ENCODE measurements at places on chromosomes 16 and 17. TPM values are rescaled to one million over a fixed set of nuclear protein-coding genes. Genes with fewer than 3 reads are reported as not detected.
A peak's percentile ranks its signal among the peaks of the same experiment; 100 is the strongest.

DNA sequence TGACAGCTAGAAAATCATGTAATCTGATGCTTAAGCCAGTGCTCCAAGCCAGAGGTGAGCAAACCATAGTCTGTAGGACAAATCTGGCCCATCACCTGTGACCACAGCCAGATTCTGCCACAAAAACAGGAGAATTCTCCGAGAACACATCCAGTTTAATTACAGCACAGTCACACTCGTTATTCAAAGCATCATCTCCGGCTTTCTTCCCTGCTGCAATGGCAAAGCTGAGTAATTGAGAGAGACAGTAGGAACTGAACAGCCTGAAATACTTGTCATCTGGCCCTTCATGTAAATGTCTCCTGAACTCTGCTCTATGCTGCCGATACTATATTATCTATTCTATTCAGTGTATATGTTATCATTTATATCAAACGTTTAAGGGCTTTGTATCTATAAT is 121.4 kb upstream of the FOXF1 start:
- no peak overlapping the region for H3K4me3 ChIP-seq
- no peak overlapping the region for H3K27ac ChIP-seq
- H3K4me1 ChIP-seq: no peaks in the 10 kb centered on the region
- H3K27me3 ChIP-seq: no peaks in the 10 kb centered on the region
- no peak for DNase-seq

DNA sequence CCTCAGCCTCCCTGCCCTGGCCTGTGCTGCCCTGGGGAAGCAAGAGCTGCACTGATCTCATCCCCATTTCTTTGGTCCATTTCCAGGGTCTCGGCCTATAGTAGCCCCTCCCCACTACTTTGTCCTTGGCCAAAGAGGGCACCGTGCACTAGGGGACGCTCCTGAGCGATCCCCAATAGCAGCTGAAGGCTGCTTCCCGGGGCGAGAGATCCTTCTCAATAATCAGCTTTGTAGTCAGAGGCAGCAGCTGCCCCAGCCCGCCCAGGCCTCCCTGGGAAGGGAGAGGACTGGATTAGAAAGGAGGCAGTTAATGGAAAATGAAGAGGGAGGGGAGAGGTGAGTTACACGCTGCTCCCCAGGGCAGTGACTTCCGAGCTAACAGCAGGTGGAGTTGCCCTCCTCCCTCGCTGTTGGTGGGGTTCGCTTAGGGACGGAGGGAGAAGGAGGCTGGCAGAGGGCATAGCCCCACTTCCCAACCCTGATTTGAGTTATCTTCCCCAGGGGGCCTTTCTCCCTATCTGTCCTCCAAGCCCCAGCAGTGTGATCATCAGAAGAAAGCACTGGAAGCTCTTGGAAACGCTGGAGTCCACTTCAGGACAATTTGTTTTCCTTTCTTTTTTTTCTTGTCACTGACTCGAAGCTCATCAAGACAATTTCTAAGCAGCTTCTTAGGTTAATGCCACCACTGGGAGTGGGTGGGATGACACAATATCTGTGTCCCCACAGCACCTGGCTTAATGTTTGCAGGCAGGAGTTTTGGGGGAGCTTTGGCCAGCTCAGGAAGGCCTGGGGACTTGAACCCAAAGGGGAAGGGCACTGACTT is 2.6 kb downstream of the MXRA7 start:
- peak overlapping the region; percentile 7 for H3K27ac ChIP-seq
- peak; percentile 94 for DNase-seq
- peaks cover 11% of the 10 kb centered on the region for H3K27me3 ChIP-seq
- peak overlapping the region; percentile 8 for H3K4me3 ChIP-seq

GRCh38 chr16:55437625-55438024 is 41.4 kb upstream of the MMP2 start:
- H3K27me3 ChIP-seq: no peaks in the 10 kb centered on the region
- H3K36me3 ChIP-seq: no peaks in the 10 kb centered on the region
- no peak overlapping the region for H3K27ac ChIP-seq
- H3K4me1 ChIP-seq: peaks cover 3% of the 10 kb centered on the region
- no peak overlapping the region for H3K4me3 ChIP-seq
- DNase-seq: no peak

- H3K4me1 ChIP-seq: peaks cover 31% of the 10 kb centered on the region
- no peak overlapping the region for H3K4me3 ChIP-seq
- no peaks in the 10 kb centered on the region for H3K27me3 ChIP-seq
- no peaks in the 10 kb centered on the region for H3K36me3 ChIP-seq
- H3K27ac ChIP-seq: no peak overlapping the region
These were observed 341.5 kb downstream of the SNX29 start for GRCh38 chr16:12317856-12318537.

DNA sequence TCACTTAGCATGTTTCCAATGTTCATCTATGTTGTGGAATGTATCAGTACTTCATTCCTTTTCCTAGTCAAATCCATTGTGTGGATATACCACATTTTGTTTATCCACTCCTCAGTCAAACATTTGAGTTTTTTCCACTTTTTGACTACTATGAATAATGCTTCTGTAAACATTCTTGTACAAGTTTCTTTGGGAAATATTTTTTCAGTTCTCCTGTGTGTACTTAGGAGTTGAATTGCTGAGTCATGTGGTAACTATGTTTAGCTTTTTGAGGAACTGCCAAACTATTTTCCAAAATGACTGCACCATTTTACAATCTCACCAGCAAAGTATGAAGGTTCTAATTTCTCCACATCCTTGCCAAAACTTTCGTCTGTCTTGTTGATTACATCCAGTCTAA is 223.7 kb upstream of the AXIN2 start:
- H3K27ac ChIP-seq: no peak overlapping the region
- no peak overlapping the region for H3K4me3 ChIP-seq
- no peak for DNase-seq

DNA sequence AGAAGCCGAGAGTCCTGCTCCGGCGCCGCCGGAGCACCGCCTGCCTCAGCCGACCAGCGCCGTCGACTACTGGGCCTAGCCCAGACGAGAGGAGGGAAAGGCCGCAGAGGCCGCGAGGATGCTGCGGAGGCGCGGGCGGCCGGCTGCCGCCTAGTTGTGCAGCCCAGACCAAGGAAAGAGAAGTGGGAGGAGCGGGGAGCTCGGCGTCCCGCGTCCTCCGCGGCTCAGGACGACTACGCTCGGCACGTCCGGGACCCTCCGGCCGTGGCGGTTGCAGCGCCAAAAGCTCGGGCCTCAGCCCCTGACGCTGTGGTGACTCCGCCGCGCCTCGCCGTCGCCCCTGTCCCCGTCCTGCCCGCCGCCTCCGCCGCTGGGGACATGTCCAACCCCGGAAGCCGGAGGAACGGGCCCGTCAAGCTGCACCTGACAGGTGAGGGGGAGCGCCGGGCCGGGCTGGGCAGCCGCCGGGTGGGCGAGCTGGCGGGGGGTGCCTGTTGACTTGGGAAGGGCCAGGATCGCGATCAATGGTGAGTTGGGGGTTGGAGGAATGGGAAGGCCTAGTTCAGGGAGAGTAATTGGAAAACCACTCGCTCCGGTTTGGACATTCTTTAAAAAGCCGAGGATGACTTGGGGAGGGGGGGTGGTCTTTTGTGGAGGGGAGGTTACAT is 37.7 kb downstream of the RNF135 start:
- no peaks in the 10 kb centered on the region for H3K4me1 ChIP-seq
- peaks cover 44% of the 10 kb centered on the region for H3K27me3 ChIP-seq
- H3K36me3 ChIP-seq: no peaks in the 10 kb centered on the region
- peak; percentile 85 for DNase-seq
- peak overlapping the region; percentile 59 for H3K4me3 ChIP-seq

- H3K4me1 ChIP-seq: peaks cover 74% of the 10 kb centered on the region
- no peaks in the 10 kb centered on the region for H3K36me3 ChIP-seq
- H3K4me3 ChIP-seq: peak overlapping the region; percentile 36
- DNase-seq: peak; percentile 77
These were observed 14.0 kb downstream of the LASP1 start for GRCh38 chr17:38883592-38884526.

- H3K27me3 ChIP-seq: no peaks in the 10 kb centered on the region
- H3K4me1 ChIP-seq: no peaks in the 10 kb centered on the region
- no peak overlapping the region for H3K4me3 ChIP-seq
These were observed 49.0 kb upstream of the ENPP7 start for GRCh38 chr17:79681628-79682261.

GRCh38 chr17:42817866-42818265 is 6.2 kb downstream of the BECN1 start:
- no peak for DNase-seq
- no peaks in the 10 kb centered on the region for H3K4me1 ChIP-seq
- no peaks in the 10 kb centered on the region for H3K27me3 ChIP-seq
- no peaks in the 10 kb centered on the region for H3K36me3 ChIP-seq
- no peak overlapping the region for H3K27ac ChIP-seq

DNA sequence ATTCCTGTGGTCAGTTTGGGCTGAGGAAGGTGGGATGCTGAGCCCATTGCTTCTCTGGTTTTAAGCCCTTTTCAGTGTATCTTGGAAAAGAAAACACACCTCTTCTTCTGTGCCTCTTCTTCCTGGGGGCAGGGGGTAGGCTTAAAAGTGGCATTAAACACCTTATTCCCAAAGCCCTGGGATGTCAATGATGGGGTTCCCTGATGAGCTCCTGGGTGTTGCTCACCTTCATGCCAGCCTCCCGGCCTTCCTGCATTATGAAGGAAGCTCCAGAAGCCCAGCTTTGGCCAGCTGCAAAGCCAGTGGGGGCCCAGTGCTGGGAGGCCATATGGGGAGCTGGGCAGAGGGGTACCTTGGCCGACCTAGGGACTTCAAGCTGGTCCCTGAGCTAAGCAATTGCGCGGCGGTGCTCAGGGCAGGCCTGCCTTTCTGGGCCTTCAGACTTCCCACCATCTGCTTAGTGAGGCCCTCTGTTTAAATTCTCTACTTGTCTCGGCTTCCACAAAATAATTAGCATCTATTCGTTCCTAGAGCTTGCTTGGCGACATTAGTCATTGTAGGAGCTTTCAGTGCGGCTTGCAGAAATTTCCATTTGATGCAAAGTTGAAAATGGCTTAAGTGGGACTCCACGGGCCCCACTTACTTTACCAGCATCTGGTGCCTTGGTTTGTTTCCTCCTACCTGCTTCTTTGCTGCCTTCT is 121.7 kb upstream of the NLRP1 start:
- no peak overlapping the region for H3K27ac ChIP-seq
- H3K4me1 ChIP-seq: peaks cover 29% of the 10 kb centered on the region
- no peak for DNase-seq
- H3K4me3 ChIP-seq: no peak overlapping the region
- H3K36me3 ChIP-seq: no peaks in the 10 kb centered on the region
- H3K27me3 ChIP-seq: peaks cover 28% of the 10 kb centered on the region

DNA sequence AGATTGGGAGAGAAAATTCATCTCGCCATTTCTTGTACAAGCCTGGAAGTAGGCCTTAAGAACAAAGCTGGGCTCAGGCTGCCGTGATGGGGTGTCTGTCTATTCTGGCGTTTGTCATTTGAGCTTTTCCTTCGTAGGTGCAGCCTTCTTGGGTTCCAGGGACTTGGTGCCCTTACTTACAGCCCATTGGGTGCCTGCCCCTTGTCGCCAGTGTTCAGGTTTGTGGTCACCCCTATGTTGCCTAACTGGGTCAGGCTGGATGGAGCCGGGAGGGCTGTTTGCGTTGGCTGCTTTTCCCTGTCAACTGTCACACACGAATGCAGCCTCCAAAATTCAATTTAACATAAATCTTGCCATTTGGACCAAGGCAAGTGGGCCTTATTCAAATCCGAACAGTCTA is 23.7 kb upstream of the MED9 start:
- no peak overlapping the region for H3K4me3 ChIP-seq
- no peaks in the 10 kb centered on the region for H3K36me3 ChIP-seq
- no peak for DNase-seq
- no peaks in the 10 kb centered on the region for H3K27me3 ChIP-seq

GRCh38 chr17:74790161-74791058 is 14.3 kb upstream of the NAT9 start:
- no peaks in the 10 kb centered on the region for H3K36me3 ChIP-seq
- no peaks in the 10 kb centered on the region for H3K27me3 ChIP-seq
- no peak overlapping the region for H3K4me3 ChIP-seq
- no peaks in the 10 kb centered on the region for H3K4me1 ChIP-seq

- H3K27ac ChIP-seq: no peak overlapping the region
- no peak overlapping the region for H3K4me3 ChIP-seq
- no peak for DNase-seq
- no peaks in the 10 kb centered on the region for H3K27me3 ChIP-seq
These were observed 8.3 kb downstream of the WFDC1 start for GRCh38 chr16:84303023-84303422.

- H3K27me3 ChIP-seq: no peaks in the 10 kb centered on the region
- H3K27ac ChIP-seq: no peak overlapping the region
- H3K4me3 ChIP-seq: no peak overlapping the region
- no peak for DNase-seq
These were observed 408.0 kb downstream of the SLC39A11 start for GRCh38 chr17:72684405-72685020.

DNA sequence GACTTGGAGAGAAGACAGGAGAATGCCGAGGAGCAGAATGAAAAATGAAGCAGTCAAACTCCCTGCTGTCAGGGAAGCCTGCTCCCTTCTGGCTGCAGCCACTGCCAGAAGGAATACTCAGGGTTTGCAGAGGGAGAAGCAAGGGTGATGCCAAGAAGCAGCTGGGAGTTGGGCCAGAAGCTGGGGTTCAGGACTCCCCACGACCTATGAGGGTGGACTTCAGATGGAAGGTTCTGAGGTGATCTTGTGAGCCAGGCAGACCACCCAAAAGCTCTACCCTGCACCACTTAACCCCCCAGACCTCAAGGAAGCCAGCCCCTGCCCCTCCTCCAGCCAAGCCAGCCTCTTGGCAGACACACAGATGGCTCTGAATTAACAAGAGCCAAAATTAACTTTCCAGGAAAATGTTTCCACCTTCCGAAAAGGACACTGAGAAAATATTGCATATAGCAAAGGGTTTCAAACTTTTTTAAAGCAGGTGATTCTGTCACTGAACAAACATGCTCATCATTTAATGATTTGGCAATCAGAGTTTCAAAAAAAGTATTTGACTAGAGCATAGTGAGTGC is 126.0 kb upstream of the ERCC4 start:
- H3K4me1 ChIP-seq: peaks cover 12% of the 10 kb centered on the region
- H3K4me3 ChIP-seq: no peak overlapping the region
- no peaks in the 10 kb centered on the region for H3K36me3 ChIP-seq
- no peaks in the 10 kb centered on the region for H3K27me3 ChIP-seq

The CDH1 gene
- total RNA-seq: 3.3 TPM

The CALB2 gene
- not detected for total RNA-seq

Measured in neural progenitor cell (in vitro differentiated cells).